ENCODE measurements at places on chromosomes 6 and 20.

- no peak for DNase-seq
Observed at GRCh38 chr6:111573131-111573883, 32.4 kb downstream of the TRAF3IP2 start.

- DNase-seq: no peak
Observed at GRCh38 chr6:162289972-162290371, 437.6 kb downstream of the PRKN start.

- DNase-seq: peak; percentile 81
Observed at GRCh38 chr20:23606652-23607049, 934 bp upstream of the CST9 start.

DNA sequence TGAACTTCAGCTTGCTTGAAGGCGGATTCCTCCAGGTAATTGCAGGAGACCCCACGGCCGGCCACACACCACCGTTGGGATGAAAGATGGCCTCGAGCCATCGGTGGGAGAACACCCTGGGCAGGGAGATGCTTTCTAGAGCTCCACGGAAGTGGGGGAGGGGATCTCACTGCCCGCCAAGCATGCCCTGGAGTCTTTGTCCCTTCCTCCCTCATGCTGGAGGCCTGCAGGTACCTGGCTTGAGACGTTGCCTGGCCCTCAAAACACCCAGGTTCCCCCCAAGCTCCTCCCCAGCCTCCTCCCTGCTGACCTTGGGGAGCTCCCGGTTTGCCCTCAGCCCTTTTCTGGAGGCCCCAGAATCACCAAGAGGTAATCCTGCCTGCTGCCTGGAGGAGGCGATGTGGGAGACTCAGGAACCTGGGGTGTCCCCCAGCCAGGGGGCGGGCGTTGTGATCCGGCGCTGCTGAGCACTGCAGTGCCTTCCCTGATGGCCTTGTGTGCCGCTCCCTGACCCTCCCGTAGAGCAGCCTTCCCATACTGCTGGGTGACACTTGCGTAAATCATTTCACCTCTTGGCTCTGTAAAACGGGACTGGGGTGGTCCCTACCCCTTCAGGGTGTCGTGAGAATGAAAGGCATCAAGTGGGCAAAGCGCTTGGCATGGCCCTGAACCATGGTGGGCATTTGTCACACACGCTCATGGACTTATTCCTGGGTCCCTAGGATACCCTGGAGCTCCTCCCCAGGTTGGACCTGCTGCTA, 91.4 kb downstream of the CEBPB start:
- no peak for DNase-seq

DNA sequence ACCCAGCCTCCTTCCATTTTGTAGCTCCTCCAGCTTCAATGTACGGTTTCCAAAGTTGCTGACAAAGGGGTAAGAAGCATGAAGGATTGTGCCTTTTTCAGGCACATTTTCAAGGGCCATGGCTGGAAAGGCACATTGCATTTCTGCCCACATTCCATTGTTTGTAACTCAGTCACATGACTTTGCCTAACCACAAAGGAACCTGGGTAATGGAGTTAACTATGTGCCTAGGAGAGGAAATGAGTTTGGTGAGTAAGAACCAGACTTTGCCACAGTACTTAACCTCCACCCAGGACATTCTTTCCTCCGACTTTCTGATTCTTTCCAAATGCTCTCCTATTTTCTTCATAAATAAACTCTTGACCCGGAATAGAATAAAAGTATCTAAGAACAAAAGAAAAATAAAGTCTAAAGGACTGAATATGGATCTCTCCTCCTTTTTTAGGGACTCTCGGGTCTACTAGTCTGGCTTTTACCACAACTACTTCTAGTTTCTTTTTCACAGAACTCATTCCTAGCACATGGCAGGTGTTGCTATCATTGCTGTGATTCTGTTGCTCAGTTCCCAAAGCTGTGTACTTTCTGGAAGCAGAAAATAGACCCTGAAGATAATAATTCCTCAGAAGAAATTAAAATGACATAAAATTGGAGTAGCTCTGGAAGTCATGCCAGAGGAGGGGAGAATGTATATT, 81.5 kb upstream of the ISM1 start:
- DNase-seq: no peak

DNA sequence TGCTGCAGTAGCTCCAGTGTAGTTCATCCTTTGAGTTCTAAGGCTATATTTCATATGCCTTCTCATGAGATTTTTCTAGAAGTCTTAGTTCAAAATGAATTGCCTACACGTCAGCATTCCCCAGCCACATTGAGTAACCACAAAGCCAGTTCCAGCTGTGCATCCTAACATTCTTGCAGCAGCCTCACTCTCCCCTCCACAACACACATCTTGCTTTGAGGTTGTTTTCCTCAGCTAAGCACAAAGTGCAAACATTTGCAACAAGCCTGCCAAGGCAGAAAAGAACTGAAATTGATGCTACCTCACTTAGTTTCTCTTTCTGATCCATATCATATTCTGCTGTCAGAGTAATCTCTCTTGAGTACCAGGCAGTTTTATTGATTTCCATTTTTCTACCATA, 160.7 kb upstream of the KCNQ5 start:
- no peak for DNase-seq

DNA sequence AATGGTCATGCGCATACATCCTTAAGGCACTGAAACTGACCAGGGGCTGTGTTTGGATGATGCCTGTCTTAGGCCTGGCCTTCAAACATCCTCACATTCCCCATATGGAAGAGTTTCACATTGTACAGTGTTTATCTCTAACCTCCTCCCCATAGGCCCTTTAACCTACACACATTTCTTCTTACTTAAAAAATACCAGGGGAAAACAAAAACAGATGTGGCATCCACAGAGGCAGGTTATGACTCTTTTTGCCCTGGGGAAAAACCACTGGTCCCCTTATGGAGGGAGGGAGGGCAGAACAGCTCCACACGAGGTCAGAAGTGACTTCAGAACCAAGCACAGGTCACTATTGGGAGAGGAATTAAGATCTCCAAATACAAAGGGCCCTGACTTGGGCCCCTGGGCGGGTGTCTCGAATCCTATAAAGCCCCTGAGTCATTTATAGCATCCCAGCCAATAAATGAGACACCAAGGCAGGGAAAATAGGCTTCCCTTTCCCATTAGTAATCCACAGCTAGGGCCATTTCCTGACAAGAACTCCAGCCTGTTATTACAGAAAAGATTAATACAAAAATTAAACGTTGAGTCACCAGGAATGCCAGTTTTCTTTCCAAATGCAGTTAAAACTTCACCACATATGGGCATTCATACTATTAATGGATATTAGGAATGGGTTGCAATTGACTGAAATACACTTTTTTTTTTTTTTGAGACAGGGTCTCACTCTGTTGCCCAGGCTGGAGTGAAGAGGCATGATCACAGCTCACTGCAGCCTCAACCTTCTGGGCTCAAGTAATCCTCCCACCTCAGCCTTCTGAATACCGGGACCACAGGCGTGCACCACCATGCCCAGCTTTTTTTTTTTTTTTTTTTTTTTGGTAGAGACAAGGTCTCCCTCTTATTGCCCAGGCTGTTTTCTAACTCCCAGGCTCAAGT, 107.2 kb downstream of the ATP9A start:
- no peak for DNase-seq

GRCh38 chr6:139373928-139374356, 506 bp downstream of the CITED2 start:
- DNase-seq: no peak

DNA sequence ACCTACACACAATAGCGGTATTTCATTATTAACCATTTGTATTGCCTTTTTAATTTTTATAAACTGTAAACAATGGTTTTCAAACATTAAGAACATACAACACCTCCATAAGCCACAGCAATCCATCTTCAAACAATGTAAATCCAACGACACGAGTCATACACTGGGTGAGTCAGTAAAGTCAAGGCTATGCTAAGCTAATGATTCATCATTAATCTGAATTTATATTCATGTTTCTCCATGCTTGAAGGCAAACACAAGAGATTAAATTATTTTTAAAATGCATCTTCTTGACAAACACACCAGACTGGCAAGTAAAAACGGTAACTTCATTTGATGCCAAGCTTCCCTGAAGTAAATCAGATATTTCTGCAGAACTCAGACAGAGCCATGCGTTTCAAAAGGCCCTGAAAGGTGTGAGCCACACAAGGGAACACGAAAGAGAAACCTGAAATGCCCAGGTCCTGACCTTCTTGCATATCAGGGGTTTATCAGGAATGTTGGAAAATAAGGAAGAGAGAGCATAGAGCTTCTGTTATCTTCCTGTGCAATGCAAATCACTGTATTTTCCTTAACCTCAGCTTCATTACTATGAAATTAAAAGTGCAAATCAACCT, 162.5 kb downstream of the ALDH8A1 start:
- no peak for DNase-seq

- no peak for DNase-seq
Observed at GRCh38 chr20:36236786-36237121, 476 bp downstream of the AAR2 start.

DNA sequence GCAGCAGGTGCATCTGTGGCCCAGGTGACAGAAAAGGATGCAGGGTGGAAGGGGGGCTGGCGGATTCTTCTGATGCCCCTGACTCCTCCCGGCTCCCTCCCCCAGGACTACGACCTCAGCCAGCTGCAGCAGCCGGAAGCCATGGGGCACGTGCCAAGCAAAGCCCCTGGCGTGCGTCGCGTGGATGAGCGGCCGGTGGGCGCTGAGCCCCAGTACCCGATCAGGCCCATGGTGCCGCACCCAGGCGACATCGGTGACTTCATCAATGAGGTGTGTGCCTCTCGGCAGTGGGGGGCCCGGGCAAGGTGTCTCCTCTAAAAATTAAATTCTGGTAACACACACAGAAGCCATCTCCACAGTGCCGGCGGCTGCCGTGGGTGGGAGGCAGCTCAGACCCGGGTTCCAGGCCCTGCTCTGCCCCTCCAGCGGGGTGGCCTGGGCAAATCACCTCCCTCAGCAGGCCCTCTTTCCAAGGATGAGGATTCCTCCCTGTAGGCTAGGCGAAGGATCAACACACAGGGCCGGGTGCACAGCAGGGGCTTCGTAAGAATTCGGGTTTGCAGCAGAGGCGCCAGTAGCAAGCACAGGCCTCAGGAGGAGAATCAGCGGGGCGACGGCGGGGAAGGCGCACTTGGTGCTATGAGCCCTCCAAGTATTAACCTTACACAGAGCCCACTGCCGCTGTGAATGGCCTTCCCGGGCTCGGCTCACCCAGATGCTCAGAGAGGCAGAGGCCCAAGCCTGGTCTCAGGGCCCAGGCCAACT, 131.5 kb downstream of the TAF4 start:
- DNase-seq: no peak

- no peak for DNase-seq
Observed at GRCh38 chr6:48996461-48997119, 466.5 kb downstream of the MMUT start.

DNA sequence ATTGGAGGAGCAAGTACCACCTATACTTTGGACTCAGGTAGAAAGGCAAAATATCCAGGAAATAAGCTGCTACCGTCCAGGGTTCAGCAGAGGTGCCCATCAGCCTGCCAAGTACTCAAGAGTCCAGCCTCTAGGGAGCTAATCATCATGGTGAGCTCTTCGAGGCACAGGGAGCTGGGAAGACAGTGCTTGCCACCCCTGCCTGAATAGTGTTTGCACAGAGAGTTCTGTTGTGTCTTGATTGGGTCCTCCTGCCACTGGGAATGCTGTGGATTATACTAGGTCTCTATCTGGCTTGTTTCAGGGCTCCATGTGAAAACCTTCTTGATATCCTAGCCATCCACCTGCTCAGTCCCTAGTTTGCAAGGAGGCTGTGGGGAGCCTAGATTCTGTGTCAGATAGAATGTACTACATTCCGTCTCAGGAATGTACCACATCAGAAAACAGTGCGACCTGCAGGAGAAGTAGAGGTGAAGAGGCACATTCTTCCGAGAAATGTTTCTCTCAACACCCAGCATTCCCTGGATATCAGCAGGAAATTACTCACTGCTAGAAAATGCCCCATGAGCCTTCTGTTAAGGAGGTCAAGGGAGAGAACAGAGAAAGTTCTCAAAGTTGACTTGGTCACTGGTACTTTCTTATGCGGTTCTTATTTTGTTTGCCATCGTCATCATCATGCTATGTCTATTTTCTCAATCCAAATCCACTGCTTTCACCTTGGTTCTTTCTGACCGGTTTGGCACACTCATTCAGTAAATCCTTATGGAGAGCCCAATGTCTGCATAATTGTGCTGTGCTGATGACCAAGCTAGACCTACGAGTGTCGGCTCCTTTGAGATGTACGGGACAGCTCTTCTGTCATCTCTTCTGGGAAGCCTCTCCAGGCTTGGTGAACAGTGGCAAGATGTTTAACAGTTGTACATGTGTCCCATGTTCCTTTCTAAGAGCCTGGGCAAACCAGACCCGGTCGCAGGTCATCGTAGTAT, 30.7 kb downstream of the PTPN1 start:
- DNase-seq: no peak

DNA sequence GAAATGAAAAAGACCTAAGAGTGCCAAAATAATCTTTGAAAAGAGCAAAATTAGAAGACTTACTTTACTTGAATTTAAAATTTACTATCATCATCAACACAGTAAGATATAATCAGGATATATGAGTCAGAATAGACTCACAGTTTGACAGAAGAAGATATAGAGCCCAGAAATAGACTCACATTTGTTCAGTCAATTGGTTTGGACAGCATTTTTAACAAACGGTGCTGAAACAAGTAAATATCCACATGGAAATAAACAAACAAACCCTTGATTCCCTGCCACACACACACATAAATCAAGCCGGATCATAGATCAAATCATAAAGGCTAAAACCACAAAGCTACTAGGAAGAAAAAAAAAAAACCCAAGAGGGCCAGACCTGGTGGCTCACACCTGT, 291.1 kb downstream of the ADGRG6 start:
- no peak for DNase-seq

- no peak for DNase-seq
Observed at GRCh38 chr6:159109391-159109790, 59.8 kb upstream of the FNDC1 start.

GRCh38 chr6:105966481-105966880, 119.7 kb upstream of the PRDM1 start:
- no peak for DNase-seq

DNA sequence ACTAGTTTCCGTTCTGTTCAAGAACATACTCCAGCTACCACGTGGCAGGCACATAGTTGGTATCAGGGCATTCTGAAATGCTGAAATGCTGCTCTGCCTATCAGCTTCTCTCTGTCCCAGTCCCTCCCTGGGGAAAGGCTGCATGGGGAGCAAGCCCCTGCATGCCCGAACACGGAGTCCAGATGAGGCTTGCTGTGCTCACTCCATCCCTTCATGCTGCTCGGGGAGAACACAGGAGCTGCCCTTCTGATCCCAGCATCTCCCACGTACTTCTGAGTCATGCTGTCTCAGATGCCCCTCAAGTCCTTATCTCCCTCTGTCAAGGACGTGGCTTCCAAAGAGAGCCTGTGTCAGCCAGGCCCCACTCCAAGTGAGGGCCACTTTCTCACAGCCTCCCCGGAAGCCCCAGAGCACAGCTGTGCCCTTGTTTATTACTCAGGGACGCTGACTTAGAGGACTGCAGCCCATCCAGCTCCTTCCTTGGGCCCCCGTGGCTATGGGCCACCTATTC, 29.4 kb downstream of the THBS2 start:
- DNase-seq: no peak

GRCh38 chr20:12058216-12058615, 140.5 kb downstream of the BTBD3 start:
- DNase-seq: no peak

All from effector memory CD8-positive, alpha-beta T cell (primary cell).